ENCODE measurements at places on chromosomes 11 and 22. TPM values are rescaled to one million over a fixed set of nuclear protein-coding genes. Genes with fewer than 3 reads are reported as not detected.

OR8G5 gene
- not detected for total RNA-seq

DNA sequence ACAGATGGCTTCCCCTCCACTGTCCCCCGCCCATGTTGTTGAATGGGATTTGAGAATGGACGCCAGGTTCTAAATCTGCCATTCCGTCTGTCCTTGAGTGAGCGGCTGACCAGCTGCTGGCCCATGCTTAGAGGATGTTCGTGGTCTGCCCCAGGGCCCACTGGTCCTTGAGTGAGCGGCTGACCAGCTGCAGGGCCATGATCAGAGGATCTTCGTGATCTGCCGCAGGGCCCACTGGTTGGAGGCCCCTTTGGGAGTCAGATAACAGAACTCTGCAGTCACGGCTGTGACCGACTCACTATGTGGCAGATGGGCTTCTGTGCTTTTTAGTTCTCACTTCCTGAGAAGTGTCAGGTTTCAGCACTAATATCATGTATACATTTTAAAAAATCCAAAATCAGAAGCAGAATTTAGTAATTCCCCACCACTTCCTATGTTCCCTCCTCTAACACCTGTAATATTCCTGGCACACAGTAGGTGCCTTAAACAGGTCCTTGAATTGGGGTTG is 54.1 kb downstream of the MICAL3 start:
- DNase-seq: no peak

- no peak for DNase-seq
Observed at GRCh38 chr11:64291752-64292459, 804 bp downstream of the KCNK4 start.

RIN1 gene
- 2.9 TPM for total RNA-seq

GRCh38 chr11:128184981-128185380 is 402.4 kb downstream of the ETS1 start:
- DNase-seq: no peak

DNA sequence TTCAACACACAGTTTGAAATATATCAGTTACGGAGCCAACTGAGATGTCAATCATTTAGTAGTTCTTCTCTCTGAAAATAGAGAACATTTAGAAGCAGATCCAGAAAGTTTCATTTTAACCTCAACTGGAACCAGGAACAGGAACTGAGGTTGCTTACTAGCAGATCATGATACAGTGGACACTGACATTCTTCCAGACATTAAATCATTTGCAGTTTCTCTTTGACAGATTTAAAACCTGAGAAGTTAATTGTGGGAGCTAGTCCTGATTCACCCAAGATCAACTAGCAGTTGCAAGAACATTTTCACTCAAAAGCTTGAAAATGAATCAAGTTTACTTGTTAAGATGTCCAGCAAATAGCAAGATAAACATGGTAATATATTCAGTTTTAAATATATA is 135.4 kb downstream of the SLC17A6 start:
- DNase-seq: no peak

GRCh38 chr11:80118073-80118472 is 677.2 kb upstream of the TENM4 start:
- DNase-seq: no peak

APOL5 gene
- 1.4 TPM for total RNA-seq

C11orf52 gene
- 2.7 TPM for total RNA-seq

AIP gene
- 42.9 TPM for total RNA-seq

POLR2L gene
- total RNA-seq: 21.7 TPM

DNA sequence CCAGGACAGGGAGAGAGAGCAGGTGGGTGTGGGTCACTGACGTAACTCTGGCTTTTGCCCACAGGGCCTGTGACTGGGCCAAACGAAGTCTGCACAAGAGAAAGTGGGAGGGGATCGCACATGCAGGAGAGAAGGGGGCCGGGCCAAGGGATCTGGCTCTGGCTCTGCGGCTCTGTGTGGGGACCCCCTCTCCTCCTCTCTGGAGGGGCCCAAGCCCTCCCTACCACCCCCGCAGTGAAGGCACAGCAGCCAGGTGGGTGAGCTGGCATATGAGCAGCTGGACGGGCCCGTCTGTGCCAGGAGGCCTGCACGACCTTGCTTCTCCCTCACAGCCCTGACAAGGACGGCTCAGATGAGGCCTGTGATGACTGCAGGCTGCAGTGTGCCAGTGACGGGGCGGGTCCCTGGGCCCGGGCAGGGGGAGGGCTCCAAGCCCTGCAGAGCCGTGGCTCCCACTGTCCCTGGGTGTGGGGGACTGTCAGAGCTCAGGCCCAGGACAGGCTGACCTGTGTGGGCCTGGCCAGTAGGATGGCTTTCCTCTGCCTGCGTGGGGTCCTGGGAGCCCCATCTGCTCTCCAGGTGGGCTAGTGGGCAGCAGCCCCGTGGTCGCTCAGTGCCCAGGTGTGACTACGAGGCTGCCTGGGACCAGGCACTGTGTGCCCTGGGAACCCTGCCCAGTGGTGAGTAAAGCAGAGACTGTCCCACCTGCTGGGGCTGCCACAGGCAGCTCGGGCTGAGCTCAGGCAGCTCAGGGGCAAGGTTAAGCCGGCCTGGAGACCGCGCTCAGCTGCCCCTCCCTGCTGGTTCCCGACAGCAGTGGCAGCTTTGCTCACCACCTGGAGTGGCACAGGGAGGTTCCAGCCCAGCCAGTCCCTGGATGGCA is 22.2 kb downstream of the MRGPRG start:
- DNase-seq: no peak

- DNase-seq: no peak
Observed at GRCh38 chr11:646214-646613, 9.1 kb downstream of the DRD4 start.

DNA sequence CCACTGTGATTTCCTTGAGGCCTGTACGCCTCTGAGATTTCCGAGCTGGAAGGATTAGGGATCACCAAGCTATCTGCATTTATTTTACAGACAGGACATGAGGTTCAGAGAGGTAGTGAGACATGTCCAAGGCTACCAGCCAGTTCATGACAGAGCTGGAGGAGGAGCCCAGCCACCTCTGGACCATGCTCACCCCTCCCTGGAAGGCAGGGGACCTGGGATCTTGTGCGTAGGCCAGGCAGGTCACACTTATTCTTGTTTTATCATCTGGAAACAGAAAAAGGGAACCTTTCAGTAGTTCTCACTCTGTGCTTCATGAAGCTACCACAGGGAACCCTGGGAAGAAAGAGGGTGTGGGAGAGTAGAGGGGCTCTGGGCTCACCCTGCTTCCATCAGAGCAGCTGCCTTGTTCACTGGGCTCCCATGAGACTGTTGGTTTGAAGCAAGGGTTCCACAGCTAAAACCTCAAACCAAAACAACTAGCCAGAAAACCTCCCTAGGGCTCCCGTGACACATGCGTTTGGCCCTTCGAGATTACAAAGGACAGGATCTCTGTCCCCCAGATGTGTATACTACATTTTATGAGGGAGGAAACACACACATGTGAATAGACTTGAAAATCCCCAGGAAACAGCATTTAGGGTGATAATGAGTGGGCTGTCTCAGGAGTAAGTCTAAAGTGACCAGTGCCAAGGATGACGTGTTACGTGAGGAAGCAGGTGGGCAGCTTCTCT is 106.4 kb downstream of the DSCAML1 start:
- no peak for DNase-seq

ACTN3 gene
- total RNA-seq: not detected

SCO2 gene
- total RNA-seq: 0.79 TPM

SYCE3 gene
- not detected for total RNA-seq

Data from urinary bladder (tissue), 4 donors.